ENCODE measurements at places on chromosomes 6 and 20.

DNA sequence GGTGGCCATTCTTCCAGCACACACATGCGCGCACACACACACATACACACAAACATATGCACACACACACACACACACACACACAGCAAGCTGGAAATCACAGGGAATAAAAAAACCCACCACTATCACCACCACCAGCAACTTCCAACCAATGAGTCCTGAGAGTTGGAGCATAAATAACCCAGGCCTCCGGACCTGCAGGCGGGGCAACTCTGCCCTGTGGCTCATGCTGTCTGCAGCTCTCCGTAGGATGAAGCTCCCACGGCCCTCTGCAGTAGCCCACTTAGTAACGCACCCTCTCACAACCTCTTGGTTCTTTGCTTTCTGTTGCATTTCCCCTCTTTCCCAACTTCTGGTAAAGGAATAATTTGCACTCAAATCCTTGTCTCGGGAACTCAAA is 275.2 kb downstream of the PREX1 start:
- DNase-seq: no peak

DNA sequence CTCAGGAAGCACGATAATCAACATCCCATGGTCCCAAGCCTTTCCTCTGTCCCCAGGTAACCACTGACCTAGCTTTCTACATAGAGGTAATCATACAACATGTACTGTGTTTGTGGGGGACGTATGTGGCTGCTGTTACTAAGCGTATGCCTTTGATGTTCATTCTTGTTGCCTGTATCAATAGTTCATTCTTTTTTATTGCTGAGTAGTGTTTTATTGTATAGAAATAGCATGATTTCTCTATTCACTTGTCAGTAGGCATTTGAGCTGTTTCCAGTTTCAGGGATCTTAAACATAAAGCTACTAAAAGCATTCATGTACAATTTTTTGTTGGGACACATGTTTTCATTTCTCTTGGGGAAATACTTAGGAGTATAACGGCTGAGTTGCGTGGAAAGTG is 185.4 kb downstream of the PACRG start:
- DNase-seq: no peak

DNA sequence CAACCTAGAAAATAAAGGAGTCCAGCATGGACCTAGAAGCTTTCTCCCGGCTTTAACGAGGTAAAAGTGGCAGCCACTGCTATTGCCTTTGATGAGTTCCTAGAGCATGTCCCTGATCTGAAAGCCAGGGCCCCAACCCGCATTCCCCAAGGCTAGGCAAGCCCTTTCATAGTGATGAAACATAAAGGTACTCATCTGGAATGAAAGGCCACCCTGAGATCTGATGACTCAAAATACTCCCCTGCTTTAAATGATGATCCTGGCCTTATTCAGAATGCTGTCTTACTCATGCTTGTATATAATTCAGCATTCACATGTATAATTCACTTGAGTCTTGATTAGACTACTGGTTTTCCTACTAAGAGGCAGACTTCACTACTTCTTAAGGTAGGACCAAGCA is 21.3 kb downstream of the TTPAL start:
- no peak for DNase-seq

GRCh38 chr6:156109713-156110112 is 654.1 kb upstream of the NOX3 start:
- DNase-seq: no peak

- DNase-seq: peak; percentile 75
Measured at GRCh38 chr20:61886721-61887595, 178.7 kb downstream of the TAF4 start.
